ENCODE measurements at places on chromosomes 3 and 15.

DNA sequence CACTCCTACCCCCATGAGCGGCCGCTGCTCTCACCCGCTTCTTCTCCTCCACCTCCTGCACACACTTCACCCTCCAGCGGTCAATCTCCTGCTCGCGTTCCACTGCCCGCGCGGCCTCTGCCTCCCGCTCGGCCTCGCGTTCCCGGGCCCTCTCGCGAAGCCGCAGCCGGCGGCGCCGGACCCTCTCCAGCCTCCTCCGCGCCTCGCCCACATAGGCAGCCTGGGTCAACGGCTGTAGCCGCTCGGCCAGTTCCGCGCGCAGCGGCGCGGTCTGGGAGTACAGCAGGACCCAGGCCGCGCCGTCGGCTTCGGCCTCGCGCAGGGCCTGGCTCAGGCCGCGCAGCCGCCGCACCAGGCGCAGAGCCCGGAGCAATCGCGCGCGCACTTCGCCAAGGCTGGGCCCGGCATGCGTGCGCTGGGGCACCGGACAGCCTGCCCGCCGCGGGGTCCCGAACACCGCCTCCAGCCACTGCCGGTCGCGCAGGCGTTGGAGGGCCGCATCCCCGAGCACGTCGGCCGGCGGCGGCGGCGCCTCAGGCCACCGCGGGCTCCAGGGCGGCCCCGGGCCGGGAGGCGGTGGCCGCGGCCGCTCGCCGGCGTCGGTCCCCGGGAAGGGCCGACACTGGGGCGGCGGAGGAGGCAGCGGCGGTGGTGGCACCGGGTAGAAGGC lies 595 bp downstream of the PDCD7 start:
- no peak for DNase-seq

GRCh38 chr3:69129531-69129930 lies 7.1 kb upstream of the LMOD3 start:
- no peak for DNase-seq

GRCh38 chr15:32029409-32029861 lies 880 bp upstream of the CHRNA7 start:
- peak; percentile 28 for DNase-seq

DNA sequence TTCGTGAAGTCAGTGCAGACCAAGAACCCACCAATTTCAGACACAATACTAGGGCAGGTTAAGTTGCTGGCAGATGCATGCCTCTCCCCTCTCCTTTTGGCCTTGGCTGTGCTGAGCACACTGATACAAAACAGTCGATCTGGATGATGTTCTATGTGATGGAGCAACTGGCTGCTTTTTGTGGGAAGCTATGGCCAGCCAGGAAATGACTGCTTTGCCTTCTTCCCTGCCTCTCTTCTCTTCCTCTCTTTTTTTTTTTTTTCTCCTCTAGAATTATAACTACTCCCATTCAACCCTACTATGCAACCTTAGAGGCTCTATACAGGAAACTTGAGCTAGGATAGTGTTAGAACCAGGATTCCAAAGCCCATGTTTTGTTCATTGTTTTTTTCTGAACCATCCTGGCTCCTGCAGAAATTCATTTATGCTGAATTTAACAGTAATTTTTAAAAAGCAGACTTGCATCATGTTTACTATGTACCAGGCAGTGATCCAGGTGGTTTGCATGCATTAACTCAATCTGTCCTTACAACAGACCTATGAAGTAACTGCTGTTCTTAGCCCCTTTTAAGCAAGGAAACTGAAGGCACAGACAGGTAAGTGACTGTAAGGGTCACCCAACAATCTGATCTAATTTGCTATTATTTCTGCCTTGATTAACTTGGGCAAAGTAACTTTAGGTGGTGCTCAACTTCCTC lies 62.9 kb downstream of the PLD1 start:
- no peak for DNase-seq

- no peak for DNase-seq
Measured at GRCh38 chr3:193783166-193783896, 190.3 kb downstream of the OPA1 start.

DNA sequence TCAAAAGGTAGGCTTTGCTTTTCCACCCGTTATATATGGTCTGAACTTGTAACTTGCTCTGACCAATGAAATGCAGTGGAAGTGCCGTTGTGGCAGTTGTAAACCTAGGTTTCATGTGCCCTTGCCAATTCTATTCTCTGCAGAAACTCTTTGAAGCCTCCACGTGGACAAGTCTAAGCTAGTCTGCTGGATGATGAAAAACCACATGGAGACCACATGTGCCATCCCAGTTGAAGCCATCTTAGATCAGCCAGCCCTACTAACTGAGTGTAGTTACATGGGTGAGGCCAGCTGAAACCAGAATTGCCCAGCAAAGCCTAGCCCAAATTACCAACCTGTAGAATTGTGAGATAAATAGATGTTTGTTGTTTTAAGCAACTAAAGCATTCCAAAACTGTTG lies 183.7 kb upstream of the KCNH8 start:
- peak; percentile 8 for DNase-seq

DNA sequence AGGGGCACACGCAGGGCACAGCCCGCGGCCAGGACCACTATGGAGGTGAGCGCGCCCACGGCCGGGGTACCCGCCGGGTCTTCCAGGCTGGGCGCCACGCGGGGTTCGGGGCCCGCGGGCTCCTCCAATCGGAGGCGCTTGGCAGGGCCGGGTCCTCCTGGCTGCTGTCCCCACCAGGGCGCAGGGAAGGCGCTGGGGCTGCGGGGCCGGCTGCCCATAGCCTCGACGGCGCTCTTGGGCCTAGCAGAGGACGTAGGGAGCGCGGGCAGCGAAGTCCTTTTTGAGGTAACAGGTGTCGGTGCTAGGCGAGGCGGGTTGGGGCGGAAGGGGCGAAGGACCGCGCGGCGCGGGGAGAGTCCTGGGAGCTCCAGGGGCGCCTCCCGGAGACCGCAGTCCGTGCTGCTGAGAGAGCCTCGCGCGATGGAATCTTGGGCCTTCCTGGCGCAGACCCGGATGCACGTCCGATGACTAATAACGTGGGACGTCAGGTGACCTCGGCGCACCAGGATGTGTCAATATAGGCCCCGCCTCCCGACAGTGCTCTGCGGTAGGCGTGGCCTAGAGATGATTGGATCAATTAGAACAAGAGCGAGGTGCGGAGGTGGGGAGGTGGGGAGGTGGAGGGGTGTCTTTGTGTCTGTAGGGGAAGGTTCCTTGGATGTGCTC lies at the start of gene PRR23A:
Gene PRR23A, minus strand, starts transcription at position 218 of the 666 bp plus-strand sequence. Its CDS starts 0 bp downstream, at position 218.
- no peak for DNase-seq

DNA sequence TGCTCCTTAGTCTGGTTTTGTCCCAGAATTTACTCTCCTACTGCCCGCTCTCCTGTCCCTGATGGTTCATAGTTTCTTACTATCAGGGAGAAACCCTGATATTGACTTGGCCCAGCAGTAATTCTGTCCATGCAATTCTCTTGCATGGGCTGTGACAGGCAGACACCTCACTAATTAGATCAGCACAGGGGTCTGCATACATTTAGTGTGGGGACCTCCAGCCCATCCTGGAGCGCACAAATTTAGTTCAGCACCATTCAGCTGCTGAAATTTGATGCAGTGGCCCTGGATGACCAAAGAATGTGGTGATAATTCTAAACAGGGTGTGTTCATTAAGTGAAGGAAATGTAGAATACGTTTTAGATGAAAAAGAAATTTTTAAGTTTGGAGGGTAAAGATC lies 555.5 kb upstream of the TBL1XR1 start:
- no peak for DNase-seq

DNA sequence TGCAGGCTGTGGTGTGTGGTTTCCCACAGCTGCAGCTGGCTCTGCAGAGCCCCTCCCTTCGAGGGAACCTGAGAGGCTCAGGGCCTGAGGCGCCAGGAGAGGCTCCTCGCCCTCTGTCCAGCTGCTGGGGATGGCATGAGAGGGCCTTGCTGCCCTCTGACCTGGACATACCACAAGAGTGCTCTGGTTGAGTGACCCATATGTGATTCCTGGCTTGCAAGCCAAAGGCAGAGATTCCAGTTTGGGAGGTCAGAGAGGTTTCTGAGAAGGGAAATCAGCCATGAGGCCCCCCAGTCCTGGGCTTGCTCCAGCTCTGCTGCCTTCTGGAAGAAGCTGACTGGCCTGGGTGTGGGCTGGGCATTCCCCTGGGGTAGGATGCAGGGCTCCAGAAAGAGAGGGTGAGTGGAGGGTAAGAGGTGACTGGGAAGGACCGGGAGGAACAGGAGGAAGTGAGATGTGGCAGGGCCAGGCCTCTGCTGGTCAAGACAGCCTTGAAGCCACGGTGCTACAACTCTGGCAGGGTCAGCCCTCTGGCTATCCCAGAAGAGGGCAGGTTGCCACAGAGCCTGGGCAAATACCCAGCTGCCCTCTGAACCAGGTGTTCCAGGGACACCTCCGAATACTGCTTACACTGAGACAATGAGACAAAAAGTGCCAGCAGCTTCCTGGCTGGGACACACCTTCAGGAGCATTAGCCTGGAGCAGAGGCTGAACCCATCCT lies 16.0 kb upstream of the SRP14 start:
- DNase-seq = peak; percentile 89
